ENCODE measurements at places on chromosomes 7 and 10.
A peak's percentile ranks its signal among the peaks of the same experiment; 100 is the strongest.

GRCh38 chr10:73517166-73517888, 21.5 kb upstream of the PPP3CB start:
- no peak for DNase-seq

DNA sequence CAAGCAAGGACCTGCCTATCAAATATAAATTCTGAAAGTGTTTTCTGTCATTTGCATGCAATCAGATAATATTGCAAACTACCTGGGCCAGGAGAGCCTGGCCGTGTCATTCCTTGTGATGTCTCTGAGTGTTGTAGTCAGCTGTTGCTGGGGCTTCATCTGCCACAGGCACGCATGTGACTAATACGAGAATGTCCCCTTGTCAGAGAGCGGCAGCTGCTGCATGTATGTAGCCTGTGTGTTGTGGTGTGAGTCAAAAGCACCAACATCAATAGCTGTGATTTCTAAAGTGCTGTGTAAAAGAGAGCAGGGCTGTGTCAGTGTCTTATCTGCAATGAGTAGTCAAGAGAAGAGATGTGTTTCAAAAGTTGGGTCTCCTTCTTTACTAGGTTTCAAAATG, 155.4 kb downstream of the POU6F2 start:
- no peak for DNase-seq

- DNase-seq = no peak
Measured at GRCh38 chr7:146655928-146656797, 539.6 kb downstream of the CNTNAP2 start.

GRCh38 chr10:46282842-46283574, 3.8 kb upstream of the ANTXRL start:
- DNase-seq = peak; percentile 70

- DNase-seq = peak; percentile 69
Measured at GRCh38 chr10:112815269-112816032, 134.6 kb upstream of the TCF7L2 start.

Measured in RCC 7860 (cell line).